ENCODE measurements at places on chromosomes 3 and 15. TPM values are rescaled to one million over a fixed set of nuclear protein-coding genes. Genes with fewer than 3 reads are reported as not detected.
A peak's percentile ranks its signal among the peaks of the same experiment; 100 is the strongest.

Gene FBLN2
- 0.41 TPM for total RNA-seq

Gene ROBO2
- not detected for total RNA-seq

Gene BFSP2
- not detected for total RNA-seq

DNA sequence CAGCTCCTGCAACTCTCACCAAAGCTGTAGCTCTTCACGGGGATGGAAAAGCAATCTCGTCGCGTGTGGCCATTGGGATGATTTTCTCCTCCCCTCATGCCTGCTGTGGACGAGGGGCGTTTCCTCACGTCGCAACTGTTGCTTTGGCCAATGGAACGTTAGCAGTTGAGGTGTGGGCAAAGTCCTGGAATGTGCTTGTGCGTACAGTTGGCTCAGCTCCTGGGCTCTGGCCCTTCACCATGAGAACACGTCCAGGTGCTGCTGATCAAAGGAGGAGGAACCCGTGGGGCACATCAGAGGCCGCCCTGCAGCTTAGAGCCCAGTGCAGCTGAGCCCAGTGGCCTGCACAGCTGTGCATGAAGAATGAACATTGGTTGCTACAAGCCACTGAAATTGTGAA is 186.1 kb downstream of the TJP1 start:
- DNase-seq, result no peak

DNA sequence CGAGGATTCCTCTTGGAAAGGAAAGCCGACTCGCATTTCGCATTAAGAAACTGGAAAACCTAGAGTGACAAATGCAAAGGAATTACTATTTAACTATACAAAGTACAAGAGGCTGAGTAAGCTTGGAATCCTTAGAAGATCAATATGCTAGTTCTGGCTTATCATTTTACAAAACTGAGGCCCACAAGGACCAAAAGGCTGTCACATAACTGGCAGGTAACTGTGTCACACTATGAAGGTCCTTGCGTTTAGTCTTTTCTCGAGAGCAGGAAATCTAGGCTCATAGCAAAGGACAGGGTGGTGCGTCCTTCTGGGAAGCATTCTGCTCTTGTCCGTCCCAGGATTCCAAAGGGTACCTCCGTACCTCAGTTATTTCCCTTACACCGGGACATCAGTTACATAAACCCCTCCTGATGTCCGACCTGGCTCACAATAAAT is 629 bp downstream of the RPL24 start:
- DNase-seq, result peak; percentile 45

- DNase-seq, result no peak
Measured at GRCh38 chr3:9205345-9206143, 43.9 kb downstream of the SRGAP3 start.

DNA sequence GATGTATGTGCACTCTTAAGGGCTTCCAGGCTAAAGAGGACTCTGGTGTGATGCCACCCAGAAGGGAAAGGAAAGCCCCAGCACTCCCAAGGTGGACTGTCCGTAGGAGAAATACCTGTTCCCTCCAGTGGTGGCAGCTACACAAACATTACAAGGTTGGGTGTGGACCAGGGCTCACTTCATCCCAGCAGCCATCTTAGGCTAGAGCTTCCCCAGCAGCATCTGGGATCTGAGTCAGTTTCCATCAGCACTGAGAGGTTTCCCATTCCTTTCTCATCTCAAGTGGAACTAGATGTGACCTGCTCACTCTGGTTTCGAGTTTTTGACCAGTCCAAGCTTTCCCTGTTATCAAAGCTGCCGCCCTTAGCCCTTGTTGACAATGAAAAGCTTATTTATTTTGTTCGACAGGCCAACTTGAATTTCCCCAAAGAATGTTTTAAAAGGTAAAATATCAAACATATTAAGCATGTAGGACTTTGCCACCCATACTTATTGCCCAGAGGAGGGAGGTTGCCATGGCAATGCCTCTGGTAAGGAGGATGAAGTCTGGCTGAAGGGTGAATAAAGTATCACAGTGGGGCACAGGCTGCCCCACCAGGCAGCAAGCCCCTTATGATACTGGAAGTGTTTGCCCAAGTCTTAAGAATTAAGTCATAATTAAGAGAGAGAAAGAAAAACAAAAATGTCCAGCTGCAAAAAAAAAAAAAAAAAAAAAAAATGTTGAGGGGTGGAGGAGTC is 28.9 kb downstream of the CLDN18 start:
- DNase-seq, result no peak

- DNase-seq, result no peak
Measured at GRCh38 chr3:9881441-9881840, 1.4 kb upstream of the CIDEC start.

DNA sequence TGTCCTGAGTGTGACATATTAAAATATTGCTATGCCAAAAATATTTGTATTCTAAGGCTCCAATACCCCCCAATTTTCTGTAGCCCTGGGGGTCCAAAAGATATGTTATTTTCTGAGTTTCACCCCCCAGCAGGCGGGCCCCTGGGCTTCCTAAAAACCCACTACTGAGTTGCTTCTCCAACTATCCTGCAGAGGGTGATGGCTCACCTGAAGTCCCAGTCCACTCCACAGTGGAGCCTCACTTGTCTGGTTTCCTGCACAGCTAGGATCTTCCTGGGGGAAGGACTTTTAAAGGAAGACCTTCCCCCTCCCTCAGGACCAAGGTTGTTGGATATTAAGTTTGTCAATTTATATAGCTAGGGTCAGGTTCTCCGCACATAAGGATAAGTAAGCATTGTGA is 1181.4 kb downstream of the ROBO2 start:
- no peak for DNase-seq

DNA sequence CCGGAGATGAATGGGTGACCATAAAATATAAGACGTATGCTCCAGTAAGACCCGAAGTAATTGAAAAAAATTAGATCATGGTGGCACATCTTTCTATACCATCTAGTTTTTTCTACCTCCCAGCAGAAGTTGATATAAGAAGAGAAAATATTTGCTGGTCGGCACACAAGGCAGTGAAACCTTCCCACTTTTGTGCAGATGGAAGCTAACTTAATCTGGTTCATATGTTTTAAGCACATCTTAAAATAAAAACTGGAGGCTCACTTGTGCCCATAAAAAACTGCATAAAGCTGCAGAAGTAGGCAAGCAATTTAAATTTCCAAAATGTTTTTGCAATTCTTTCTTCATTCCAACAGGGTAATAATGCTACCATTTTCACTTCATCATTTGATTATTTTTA is 449.2 kb downstream of the CNTN3 start:
- no peak for DNase-seq

- DNase-seq, result no peak
Measured at GRCh38 chr3:162117961-162118360, 621.4 kb downstream of the OTOL1 start.

DNA sequence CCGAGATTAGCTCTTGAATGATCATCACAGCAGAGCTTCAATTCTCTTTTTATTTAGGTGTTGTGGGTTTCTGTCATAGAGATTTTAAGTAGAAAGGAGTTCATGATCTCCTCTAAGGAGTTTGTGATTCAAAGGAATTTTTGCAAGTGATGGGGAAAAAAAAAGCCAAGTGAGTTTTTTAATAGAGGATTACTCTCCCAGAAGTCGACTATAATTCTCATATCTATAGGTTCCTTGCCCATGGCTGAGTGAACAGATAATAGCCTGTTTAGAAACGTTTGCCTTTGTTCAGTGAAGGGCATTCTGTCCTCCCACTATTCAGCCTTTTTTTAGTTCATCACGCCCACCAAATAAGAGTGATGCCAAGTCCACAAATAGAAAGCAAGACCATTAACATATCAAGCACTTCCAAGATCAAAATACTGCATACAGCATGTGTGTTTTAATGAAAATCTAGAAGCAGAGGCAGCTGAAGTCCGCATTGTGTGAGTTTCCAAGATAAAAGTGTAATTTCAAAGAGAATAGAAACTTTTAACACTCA is 398.4 kb upstream of the CNTN3 start:
- no peak for DNase-seq

GRCh38 chr15:34729056-34729455 is 25.7 kb downstream of the GJD2 start:
- DNase-seq, result no peak

DNA sequence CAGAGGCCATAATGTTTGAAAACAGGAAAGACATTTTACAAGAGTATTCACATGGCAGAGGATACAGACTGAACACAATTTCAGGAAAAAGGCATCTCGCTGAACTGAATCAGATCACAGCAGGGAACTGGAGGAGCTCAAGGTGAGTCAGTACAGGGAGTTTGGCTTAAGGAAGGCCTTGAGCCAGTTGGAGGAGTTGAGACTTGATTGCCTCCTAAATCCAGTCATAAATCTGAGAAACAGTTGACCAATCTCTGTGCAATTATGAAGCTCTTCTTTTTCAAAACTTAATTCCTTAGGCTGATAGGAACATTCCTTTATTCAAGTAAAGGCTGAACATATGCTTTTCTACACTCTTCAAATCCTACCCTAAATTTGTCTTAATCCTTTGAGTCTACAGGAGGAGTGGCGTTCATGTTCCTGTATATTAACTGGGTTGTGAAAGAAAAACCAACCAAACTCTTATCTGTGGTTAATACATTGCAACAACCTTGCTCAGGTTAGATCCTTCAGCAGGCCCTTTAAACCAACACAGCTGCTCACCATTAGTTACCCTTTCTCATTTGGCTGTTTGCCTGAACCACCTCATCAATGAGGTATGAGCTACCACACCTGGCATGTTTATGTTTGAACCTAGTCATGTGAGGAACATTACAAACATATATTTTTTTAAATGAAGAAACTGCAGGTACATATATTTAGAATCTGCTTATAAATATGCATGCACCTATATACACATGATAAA is 404.1 kb upstream of the ATP11B start:
- DNase-seq, result peak; percentile 48

DNA sequence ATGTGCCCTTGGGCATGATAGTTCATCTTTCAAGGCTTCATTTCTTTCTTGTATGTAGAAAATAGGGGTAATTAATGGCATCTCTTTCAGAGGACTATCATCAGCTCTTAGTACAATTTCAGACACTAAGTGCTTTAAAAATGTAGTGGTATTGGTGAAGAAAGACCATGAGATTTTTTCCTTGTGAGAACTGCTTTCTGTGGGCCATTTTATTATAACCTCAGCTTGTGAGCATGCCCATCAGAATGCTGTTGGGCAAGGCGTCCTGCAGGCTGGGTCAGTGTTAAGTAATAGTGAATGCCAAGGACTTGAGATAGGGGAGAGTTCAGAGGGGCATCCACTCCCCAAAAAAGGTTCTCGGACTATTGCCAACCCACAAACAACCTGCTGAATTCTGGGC is 187.9 kb downstream of the GHSR start:
- DNase-seq, result no peak

GRCh38 chr3:169668072-169668956 is 4.8 kb upstream of the MECOM start:
- DNase-seq, result no peak

DNA sequence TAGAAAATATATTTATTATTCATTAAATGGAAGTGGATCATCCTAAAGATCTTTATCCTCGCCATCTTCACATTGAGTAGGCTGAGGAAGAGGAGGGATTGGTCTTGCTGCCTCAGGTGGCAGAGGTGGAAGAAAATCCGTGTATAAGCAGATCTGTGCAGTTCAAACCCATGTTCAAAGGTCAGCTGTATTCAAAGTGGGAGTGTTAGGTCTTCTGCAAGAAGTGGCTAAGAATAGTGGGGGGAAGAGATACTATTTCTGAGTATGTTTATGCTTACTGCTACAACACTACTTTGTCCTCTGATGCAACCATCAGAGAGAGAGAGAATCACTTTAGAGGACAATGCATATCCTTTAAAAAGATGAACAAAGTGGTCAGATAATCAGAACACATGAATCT is 39.5 kb downstream of the YEATS2 start:
- DNase-seq, result no peak

- peak; percentile 77 for DNase-seq
Measured at GRCh38 chr3:32226875-32227500, 11.5 kb upstream of the CMTM8 start.

DNA sequence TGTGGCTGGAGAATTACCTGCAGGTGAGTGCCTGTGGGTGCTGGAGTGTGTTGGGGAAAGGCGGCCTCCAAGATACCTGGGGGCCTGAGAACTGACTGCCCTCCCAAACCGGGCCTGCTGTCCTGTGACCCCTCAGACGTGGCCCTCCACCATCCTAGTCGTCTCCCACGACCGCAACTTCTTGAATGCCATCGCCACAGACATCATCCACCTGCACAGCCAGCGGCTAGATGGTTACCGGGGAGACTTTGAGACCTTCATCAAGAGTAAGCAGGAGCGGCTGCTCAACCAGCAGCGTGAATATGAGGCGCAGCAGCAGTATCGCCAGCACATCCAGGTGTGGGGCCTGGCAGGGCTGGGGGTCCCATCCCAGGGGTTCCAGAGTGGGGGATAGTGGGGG is 3.4 kb downstream of the ABCF3 start:
- no peak for DNase-seq

DNA sequence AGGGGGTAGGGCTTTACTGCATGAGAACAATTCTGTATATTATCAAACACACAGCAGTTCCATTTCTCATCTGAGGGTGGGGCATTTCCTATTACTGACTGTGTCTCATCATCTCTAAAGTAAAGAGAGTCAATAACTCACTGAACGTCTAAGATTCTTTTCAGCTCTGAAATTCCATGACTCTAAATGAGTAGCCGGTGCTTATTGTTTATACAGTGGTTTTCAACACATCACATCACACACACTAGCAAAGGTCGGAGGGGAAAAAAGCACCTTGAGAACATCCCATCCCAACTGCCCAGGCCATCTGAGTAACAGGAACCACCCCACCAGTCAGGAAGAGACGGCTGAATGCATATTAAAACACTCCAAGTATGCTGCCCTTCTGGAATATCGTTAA is 196.0 kb downstream of the SUCLG2 start:
- no peak for DNase-seq

DNA sequence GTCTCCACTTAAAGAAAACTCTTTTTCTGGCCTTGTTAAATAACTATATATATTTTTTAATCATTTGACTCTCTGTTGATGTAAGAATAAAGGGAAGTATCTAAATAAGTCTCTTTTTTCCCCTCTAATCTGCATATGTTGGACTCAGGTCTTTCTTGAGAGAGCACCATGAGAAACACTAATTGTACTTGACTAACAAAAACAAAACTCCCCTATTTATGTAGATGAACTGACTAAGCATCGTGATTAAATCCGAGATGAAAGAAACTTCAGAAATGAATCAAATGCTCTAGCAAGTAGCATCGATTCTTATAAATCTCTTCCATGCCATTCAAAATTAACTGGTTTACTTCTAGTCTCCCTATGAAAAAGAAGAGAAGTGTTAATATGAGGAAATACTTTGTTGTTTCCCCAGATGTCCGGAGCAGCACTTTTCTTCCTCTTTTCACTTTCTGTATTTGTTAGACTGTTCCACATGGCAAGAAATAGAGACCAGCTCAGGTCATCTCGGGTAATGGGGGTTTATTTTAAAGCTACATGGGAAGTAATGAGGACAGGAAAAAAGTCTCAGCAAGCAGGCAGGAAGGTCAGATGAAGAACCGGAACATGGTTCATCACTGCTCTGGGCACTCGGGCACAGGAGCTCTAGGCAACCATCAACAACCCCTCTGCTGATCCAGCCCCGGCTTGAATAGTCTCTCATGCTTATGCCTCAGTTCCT is 288.3 kb downstream of the CNTN6 start:
- no peak for DNase-seq

- no peak for DNase-seq
Measured at GRCh38 chr15:74789171-74789631, 7.3 kb downstream of the CSK start.

Data from A172 (cell line).